ENCODE measurements at places on chromosomes 3 and 15.

DNA sequence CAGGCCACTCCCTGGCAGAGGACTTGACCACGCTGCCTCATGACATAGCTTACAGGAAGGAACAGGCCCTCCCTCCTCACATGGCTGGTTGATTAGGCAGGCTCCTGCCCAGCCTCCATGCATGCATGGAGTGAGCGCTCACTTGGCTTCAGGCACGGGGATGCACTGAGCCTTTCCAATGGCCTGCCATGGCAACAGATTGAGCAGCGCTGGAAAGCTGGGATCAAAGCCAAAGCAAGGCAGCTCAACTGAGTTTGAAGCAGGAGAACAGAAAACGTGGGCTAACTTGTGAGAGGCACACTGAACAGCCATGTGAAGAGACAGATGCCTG, 5.9 kb upstream of the GRAMD2A start:
- DNase-seq = no peak

DNA sequence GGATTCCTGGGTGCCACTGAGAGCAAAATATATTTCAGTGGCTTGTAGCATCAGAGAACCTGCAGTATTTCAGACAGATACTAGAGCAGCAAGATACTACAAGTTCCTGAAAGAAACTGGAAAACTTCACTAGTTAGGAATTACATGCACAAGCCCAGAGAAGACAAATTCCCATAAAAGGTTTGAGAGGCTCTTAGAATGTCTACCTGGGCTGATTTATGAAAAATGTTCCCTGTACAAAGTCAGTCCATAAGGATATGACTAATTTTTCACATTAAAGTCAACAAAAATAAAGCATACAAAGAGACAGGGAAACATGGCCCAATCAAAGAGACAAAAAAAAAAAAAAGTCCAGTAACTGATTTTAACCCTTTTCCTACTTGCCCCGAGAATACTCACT, 302.6 kb downstream of the POLQ start:
- no peak for DNase-seq

- no peak for DNase-seq
These were observed 50.1 kb downstream of the GPR176 start for GRCh38 chr15:39869858-39870515.

- DNase-seq = no peak
These were observed 28.7 kb downstream of the SH3BP5 start for GRCh38 chr3:15303728-15304127.

GRCh38 chr15:52617026-52617425, 48.2 kb upstream of the ARPP19 start:
- no peak for DNase-seq

- DNase-seq = no peak
These were observed 159.5 kb downstream of the CLSTN2 start for GRCh38 chr3:140094487-140094886.

DNA sequence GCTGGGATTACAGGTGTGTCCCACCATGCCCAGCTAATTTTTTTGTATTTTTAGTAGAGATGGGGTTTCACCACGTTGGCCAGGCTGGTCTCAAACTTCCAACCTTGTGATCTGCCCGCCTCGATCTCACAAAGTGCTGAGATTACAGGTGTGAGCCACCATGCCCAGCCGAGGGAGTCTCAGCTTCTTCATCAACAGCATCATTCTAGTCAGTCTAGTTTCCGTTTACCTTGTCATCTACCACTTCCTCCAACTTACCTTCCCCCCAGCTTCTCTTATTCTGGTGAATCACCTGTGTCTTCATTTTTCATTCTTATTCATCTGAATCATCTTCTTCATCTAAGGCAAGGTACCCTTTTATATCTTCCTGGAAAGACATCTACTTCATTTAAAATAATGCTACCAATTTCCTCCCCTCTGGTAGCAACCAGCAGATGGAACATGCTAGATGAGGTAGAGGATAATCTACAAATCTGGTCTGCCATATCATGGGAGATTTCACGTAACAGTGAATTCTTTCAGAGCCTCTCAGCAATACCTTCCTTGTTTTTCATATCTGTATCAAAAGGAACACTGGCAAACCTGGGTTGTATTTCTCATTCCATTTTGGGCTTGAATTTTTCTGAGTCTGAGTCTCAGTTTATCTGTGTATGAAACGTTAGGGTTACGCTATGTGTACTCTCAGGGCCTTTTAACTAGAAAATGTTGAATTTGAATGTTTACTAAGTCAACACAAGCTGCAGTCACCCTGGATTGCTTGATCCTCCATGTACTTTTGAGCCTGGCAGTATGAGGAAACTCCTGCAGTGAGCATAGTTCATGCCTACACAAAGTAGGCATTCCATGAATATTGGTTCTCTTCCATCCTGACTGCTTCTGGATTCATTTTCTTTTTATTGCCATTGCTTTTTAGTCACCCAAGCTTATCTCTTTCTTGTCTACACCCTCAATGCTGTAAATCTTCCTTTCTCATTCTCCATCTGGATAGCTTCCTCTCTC, 16.8 kb downstream of the LPP start:
- peak; percentile 50 for DNase-seq

DNA sequence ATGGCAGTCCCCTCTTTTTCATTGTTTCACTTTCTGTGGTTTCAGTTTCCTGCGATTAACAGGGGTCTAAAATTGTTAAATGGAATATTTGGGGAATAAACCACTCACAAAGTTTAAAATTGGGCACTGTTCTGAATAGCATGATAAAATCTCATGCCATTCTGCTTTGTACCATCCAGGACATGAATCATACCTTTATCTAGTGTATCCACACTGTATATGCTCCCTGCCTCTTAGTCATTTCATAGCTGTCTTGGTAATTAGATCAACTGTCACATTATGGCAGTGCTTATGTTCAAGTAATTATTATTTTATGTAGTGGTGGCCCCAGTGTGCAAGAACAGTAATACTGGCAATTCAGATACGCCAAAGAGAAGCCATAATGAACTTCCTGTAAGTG, 734.5 kb downstream of the ZPLD1 start:
- no peak for DNase-seq

DNA sequence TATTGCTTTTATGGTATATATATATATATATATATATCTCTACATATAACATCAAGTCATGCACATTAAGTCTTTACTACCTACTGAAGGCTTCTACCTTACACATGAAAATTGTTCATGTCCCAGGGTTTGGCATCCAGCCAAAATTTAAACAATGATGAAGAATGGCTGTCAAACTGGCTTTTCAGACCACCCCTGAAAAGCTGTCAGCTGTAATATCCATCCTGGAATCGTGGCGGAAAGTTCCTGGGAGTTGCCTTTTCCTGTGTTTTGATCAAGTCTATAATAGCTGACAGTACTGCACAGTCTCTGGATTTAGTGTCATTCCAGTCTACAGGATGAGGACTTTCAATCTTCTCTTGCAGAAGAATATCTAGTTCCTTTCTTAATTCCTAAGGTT, 48.3 kb downstream of the DHX36 start:
- no peak for DNase-seq

DNA sequence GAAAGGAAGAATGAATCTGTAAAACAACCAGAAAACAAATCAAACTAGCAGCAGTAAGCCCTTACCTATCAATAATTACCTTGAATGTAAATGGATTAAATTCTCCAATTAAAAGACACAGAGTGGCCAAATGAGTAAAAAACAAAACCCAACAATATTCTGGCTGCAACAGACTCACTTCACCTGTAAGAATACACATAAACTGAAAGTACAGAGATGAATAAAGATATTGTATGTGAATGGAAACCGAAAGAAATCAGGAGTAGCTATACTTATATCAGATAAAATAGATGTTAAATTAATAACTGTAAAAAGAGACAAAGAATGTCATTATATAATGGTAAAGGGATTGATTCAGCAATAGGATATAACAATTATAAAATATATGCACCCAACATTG, 514.5 kb upstream of the DPPA4 start:
- DNase-seq = no peak

DNA sequence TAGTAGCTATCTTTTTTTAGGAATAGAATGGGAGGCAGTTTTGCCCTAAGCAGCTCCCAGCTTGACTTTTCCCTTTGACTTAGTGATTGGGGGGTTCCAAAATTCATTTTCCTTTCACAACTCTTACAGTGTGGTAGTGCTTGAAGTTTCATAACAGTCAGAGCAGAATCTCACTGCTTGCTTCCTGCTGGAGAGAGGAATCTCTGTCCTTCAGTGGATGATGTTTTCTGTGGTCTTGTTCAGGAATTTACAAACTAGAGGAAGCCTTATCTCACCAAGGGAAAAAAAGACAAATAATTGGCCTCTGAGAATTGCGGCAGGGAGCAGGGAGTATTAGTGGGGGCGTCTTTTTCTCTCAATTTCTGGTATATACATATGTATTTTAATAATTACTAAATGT, 326.6 kb upstream of the C2CD4B start:
- DNase-seq = no peak

GRCh38 chr15:70586241-70586640, 177.1 kb downstream of the UACA start:
- DNase-seq = no peak

GRCh38 chr3:195268576-195269309, 2.2 kb downstream of the XXYLT1 start:
- DNase-seq = no peak

GRCh38 chr15:85004550-85004949, 22.9 kb downstream of the PDE8A start:
- no peak for DNase-seq

DNA sequence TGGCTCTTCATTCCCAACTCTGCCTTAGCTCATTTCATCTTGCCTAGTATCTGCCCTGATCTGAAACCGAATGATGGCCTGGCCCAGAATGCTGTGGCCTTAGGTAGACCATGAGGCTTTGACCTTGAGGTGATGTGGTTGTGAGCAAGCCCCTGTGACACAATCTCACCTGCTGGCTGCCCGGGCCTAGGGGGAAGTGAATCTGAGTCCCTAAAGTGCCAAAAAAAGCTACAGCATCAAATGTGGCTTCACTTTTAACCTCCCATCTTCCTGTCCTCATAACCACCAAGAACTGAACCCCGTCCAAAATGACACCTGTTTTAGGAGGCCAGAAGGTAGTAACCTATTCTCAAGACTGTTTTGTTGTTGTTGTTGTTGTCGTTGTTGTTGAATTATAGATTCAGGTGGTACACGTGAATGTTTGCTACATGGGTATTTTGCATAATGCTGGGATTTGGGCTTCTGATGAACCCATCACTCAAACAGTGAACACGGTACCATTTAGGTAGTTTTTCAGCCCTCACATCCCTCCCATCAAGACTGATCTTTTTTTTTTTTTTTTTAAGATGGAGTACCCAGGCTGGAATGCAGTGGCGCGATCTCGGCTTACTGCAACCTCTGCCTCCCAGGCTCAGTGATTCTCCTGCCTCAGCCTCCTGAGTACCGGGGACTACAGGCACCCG, 54.6 kb downstream of the MCCC1 start:
- no peak for DNase-seq

GRCh38 chr15:42143866-42144625, 12.4 kb downstream of the PLA2G4F start:
- no peak for DNase-seq

GRCh38 chr3:145889730-145890129, 271.3 kb downstream of the PLOD2 start:
- no peak for DNase-seq

GRCh38 chr15:101156509-101157159, 95.2 kb downstream of the CHSY1 start:
- DNase-seq = no peak

- no peak for DNase-seq
These were observed 113.7 kb downstream of the GREM1 start for GRCh38 chr15:32831485-32831884.

GRCh38 chr15:98276018-98276417, 315.5 kb downstream of the ARRDC4 start:
- no peak for DNase-seq

- no peak for DNase-seq
These were observed 379.3 kb downstream of the NTRK3 start for GRCh38 chr15:87877114-87877810.

DNA sequence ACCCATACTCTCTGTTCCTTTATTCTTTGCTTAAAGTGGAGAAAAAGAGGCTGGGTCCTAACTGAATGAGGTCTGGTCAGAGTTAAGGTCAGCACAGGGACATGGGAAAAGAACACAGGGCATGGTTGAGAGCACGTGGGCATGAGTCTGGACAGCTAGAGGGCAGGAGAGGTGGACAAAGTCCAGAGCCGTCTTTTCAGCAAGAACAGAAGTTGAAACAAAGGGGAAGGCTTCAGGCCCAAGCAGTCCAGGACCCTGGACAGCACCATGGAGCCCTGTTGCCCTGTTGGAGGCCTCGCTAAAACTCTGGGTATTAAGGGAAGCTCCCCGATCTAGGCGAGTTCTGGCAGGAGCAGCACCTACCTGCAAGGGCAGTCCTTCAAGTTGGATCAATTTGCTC, 50.7 kb downstream of the XYLB start:
- peak; percentile 13 for DNase-seq

- no peak for DNase-seq
These were observed 1308.8 kb downstream of the ROBO2 start for GRCh38 chr3:78348664-78349063.

- no peak for DNase-seq
These were observed 42.8 kb downstream of the ZNF609 start for GRCh38 chr15:64503197-64503596.

DNA sequence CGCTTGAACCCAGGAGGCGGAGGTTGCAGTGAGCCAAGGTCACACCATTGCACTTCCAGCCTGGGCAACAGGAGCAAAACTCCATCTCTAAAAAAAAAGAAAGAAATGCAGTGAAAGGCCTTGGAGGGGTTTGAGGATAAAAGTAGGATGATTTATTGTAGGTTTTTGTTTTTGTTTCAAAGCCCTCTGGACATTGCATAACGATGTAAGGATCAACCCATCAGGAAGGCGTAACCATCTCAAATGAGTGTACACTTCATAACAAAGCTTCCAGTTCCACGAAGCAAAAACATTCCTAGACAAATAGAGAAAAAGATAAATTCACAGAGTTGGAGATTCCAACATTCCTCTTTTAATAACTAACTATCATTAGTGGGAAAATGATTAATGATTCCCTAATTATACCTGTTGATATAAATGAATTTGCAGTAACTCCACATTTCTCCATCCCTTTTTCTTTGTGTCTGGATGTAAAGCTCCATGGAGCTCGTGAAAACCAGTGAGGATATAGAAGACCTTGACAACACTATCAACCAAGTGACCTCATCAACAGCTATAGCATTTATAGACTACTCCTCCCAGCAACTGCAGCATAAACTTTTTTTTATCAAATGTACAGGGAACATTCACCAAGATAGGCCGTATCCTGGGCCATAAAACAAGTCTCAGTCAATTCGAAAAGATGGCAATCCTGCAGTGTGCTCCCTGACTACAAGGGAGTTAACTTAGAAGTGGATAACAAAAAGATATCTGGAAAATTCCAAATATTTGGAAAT, 48.7 kb upstream of the PPP4R2 start:
- DNase-seq = no peak

GRCh38 chr3:128498901-128499530, 6.0 kb upstream of the GATA2 start:
- DNase-seq = no peak

- no peak for DNase-seq
These were observed 6.5 kb upstream of the VILL start for GRCh38 chr3:37984051-37984450.

- no peak for DNase-seq
These were observed 76.6 kb downstream of the WWTR1 start for GRCh38 chr3:149581248-149581647.

Measured in CD4-positive, alpha-beta memory T cell (primary cell).